ENCODE measurements at places on chromosomes 1 and 21.

DNA sequence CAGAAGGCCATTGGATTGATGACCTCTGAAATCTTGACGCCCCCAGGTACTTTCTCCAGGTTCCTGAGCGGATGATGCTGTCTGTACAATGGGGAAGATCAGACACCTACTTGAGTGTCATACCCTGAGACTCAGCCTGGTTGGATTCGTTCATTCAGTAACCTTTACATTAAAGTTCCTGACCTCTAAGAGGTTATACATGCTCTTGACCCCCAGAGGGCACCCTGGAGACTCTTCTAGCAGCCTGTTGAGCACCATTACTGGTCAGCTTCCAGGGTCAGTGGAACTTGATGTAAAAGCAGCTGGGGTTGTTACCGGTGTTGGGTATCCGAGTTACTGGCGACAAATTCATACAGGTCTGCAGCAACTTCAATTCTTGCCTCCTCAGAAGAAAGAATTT lies 114.3 kb upstream of the ZNF678 start:
- DNase-seq = no peak

DNA sequence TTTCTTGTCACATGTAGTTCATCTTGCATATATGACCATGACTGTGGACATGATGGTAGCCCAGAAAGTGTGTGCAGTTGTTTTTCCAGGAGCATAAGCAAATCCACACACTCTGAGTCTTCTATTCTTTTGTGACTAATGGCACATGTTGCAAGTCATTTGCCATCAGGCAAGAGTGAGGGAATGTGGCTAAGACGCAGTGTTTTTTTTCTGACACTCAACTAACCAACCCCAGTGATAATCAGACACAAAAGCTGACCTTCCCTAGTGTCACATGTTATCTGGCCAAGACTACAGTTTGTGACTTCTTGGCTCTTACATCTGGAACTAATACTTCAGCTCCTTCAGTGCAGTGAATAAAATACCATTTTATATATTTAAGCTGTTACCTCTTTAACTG lies 108.8 kb downstream of the ITSN1 start:
- no peak for DNase-seq

GRCh38 chr1:158005224-158005623 lies 11.8 kb downstream of the KIRREL1 start:
- no peak for DNase-seq

DNA sequence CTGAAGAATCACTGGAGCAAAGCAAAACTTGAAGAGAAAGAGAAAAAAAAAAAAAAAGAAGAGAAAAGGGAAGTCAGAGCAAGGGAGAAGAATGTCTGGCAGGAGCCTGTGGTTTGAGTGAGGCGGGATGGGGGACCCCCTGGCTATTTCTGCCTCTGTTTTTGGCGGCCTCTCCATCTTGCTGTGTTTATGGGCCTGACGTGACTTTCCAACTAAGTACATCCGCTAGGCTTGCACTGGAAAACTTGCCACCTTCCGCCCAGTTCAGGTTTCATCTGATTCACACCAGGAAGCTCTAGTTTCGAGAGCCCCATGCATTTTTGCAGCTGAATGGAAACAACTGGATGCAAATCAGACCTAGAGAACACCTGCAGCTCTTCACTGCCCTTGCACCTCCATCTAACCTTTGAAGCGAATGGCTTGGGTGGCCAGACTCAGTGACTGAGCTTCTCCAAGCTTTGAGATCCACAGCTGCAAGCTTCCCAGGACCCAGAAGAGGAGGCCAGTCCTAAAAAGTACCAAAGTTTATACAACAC lies 28.0 kb downstream of the TBX15 start:
- DNase-seq = no peak

GRCh38 chr1:209755926-209756614 lies at the start of gene TRAF3IP3:
Gene TRAF3IP3, plus strand, starts transcription at chr1:209756053. Its CDS starts 3,987 bp downstream, at chr1:209760040.
- DNase-seq = peak; percentile 59

GRCh38 chr1:236336084-236336483 lies 54.3 kb upstream of the ERO1B start:
- DNase-seq = no peak

- DNase-seq = no peak
Observed at GRCh38 chr1:213366141-213366831, 315.2 kb downstream of the RPS6KC1 start.

DNA sequence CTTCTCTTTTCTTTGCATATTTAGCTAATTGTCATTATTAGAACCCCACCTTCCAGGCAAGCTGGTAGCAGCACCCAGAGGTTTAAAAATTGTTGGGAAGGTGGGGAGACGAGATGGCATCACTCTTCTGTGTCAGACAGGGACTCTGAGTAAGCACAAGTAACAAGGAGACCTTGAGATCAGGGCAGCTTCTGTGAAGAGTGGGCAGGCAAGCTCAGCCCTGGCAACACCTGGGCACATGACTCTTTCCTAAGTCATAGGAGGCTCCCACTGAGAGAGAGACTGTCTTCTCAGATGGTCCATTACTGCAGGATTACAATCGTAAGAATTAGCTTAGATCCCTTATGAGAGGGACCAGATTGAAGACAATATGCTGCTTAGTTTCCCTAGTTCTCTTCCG lies 183.5 kb downstream of the BRINP2 start:
- DNase-seq = no peak

DNA sequence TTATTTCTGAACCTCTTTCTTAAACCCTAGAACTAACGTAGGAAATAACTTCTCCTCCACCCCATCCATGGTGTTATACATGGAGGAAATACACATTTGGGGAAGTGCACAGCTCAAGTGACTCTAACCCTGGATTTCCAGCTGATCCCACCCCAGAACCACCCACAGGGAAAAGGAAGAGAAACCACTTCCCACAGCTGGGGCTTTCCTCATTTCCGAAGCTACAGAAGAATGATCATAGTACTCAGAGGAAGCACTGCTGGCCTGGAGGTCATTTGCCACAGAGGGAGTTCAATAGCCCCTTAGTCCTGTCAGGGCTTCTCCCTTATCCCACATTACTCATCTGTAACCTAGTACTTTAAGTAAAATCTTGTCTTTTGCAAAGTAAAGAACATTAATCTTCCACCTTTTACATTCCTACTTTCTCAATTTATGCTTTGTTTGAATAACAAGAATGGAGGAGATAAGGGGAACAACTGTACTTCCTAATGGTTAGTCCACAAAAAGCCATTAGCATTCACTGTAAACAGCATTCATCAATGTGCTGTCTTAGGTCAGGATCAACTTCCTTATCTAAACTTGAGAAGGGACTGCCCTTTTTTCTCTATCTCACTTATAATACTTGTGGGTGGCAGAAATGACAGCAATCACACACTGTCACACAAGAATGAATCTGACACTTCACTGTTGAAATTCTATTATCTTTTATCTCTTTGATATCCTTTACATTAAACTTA lies 63.0 kb upstream of the RGS1 start:
- no peak for DNase-seq

GRCh38 chr1:244445320-244446181 lies 6.2 kb downstream of the ADSS2 start:
- DNase-seq = no peak

- no peak for DNase-seq
Observed at GRCh38 chr1:27113861-27114260, 41.1 kb downstream of the SLC9A1 start.

DNA sequence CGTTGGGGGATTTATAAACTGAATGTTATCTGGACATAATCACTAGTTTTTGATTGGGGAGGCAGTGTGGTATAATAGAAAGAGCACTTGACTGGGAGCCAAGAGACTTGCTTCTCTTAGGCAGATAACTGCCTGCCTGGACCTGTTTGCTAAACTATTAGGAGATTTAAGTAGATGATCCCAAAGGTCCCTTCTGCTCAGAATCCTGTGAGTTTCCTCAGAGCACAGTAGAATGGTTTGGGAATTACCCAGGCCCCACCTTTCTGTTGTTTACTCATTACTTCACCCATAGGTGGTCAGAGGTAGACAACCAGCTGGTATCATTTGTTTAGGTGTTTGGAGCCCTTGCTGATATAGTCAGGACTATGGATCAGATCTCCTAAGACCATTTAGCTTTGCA lies 10.3 kb upstream of the PODN start:
- DNase-seq = no peak

DNA sequence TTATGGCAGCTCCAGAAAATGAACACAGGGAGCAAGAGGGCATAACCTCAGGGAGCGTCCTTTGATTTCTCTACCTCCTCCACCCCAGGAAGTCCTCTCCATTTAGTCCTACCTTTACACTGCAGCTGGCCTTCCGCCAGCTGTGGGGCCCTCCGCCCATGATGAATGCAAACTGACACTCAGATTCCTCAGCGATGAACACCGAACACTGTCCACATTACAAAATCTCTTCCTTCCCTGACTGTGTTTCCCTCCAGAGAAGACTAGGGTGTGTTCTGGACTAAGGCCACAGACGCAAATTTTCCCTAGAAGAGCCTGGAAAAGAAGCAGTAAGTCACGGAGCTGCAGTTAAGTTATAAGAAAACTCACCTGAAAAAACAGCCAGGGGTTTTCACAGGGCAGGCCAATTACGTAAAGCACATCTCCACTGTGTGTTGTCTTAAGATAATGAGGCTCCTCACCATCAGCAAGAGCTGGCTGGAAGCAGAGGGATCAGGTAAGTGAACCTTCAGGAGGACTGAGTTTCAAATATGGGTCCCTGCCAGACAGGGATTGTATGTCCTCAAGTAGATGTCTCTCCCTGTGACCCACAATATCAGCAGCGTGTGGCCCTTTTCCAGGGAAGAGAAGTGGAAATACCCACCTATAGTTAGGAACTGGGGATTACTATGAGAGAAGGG lies 46.3 kb upstream of the ATP1B1 start:
- no peak for DNase-seq

DNA sequence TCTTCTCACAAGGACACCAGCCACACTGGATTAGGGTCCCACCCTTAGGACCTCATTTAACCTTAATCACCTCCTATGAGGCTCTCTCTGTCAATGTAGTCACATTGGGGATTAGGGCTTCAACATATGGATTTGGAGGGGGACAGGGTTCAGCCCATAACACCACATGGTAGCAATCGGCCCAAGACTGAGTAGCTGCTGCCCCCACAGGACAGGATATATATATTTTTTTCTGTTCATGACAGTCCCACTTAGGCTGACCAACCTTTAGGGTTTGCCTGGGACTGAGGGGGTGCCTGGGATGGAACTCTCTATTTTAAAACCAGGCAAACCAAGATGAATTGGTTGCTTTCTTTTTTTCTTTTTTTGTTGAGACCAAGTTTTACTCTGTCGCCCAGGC lies 8.2 kb upstream of the ACTL8 start:
- DNase-seq = no peak

- no peak for DNase-seq
Observed at GRCh38 chr1:50681931-50682330, 258.7 kb upstream of the DMRTA2 start.

DNA sequence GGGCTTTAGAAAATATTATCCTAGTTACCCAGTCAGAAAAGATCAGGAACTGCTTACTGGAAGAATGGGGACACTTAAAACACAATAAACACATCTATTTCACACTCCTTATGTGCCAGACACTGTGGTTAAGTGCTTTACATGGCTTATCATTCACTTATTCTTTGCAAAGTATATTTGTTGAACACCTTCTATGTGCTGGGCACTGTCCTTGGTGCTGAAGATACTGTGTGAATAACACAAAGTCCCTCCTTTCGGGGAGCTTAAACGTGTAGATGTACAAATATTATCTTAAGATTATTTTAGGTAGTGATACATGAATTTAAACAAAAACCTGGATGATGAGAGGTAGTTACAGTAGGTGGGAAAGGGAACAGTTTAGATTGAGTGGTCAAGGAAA lies 169.3 kb downstream of the ST6GALNAC5 start:
- DNase-seq = no peak

DNA sequence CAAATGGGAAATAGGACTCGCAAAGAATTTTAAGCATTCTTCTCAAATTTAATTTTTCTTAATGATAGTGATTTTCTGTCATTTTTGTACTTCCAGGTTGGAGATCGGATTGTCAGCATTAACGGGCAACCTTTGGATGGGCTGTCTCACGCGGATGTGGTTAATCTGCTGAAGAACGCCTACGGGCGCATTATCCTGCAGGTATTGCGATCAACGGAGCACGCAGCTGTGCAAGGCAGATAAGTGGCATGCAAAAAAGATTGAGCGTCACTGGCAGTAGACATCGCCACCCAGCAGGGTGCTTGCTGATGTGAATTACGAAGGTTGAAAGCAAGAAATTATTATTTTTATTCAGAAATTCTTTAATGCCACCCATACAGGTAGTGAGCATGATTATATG lies 65.9 kb upstream of the L1TD1 start:
- DNase-seq = no peak

DNA sequence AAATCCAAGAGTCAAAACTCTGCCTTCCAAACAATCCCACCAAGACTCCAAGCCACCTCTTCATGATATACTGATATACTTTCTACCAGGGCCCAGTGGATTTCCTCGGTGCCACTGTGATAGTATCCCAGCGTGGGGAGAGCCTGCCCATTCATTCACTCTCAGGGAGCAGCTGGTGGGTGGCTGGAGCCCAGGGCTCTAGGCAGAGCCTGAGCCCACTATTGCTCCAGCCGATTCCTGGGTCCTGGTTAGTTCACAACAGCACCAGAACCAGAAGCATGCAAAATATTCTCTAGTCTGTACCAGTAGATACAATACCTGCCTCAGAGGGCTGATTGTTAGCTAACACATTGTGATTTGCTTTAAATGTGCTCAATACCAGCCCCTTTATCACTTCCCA lies 831 bp downstream of the CSRP1 start:
- DNase-seq = no peak

GRCh38 chr1:233230011-233230410 lies 65.5 kb downstream of the PCNX2 start:
- no peak for DNase-seq

GRCh38 chr1:166840309-166841274 lies 1.3 kb downstream of the POGK start:
- no peak for DNase-seq

All from stimulated activated naive CD4-positive, alpha-beta T cell (primary cell).